ENCODE measurements at places on chromosomes 6 and 20. TPM values are rescaled to one million over a fixed set of nuclear protein-coding genes. Genes with fewer than 3 reads are reported as not detected.

- H3K4me1 ChIP-seq: peaks cover 34% of the 10 kb centered on the region
- H3K36me3 ChIP-seq: peaks cover 6% of the 10 kb centered on the region
- no peak overlapping the region for H3K4me3 ChIP-seq
- no peaks in the 10 kb centered on the region for H3K27me3 ChIP-seq
Measured at GRCh38 chr6:11804135-11804534, 25.5 kb upstream of the ADTRP start.

DNA sequence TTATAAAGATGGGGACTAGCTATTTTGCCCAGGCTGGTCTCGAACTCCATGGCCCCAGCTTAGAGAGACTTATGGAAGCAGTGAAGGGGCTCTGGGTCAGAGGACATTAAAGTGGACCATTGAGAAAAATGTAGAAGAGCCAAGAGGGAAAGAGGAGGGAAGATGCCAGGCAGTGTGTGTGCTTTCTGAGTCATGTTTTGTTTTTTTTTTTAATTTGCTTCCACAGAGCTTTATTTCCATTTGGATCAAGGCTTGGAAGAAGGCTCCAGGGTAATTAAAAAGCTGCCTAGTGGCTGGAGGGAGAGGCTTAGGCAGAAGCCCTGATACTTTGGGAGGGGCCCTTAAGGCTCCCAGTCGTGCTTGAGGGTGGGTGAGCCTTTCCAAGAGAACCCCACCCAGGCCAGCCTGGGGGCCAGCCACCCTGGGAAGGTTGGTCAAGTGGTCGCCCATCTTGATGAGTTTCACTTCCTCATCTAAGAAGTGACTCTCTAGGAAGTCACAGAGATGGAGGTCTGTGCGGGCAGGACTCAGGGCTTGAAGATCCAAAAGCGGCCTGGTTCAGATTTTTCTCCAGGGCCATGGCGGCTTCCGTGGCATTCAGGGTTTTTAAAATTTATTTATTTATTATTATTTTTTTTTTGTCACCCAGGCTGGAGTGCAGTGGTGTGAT is 3.0 kb upstream of the ZNF335 start:
- peaks cover 8% of the 10 kb centered on the region for H3K36me3 ChIP-seq
- no peak for DNase-seq
- peaks cover 22% of the 10 kb centered on the region for H3K4me1 ChIP-seq

DNA sequence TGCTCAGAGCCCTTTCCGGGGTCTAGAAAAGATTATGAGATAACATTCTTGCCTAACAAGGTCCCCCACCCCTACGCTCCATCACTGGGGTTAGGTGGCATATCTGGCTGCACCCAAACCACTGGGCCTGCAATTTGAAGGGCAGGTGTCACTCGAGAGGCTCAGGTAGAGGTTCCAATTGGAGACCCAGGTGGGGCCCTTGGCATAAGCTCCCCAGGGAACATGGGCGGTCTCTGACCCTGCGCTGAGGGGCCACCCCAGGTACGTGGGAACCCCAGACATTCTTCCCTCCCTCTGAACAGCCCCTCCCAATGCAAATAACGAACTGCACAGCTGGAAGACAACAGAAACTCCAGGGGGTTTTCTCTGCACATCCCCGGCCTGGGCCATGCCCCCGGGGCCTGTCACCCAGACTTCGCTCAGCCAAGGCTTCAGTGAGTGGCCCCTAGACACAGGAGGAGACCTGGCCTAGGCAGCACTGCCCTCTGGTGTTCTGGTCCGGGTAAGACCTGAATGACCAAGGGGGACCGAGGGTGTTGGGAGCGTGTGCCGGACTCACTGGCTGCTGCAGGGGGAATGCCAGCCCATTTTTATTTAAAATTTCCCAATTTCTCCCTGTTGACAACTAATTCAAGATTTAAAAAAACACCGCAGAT is 47.5 kb downstream of the DSTN start:
- peaks cover 4% of the 10 kb centered on the region for H3K4me1 ChIP-seq
- no peaks in the 10 kb centered on the region for H3K27me3 ChIP-seq
- no peak overlapping the region for H3K4me3 ChIP-seq
- peak; percentile 51 for DNase-seq
- peaks cover 44% of the 10 kb centered on the region for H3K36me3 ChIP-seq

- DNase-seq: no peak
- H3K27ac ChIP-seq: no peak overlapping the region
- no peaks in the 10 kb centered on the region for H3K4me1 ChIP-seq
- H3K27me3 ChIP-seq: peaks cover 5% of the 10 kb centered on the region
- peaks cover 12% of the 10 kb centered on the region for H3K36me3 ChIP-seq
Measured at GRCh38 chr6:45816674-45817297, 198.9 kb downstream of the CLIC5 start.

DNA sequence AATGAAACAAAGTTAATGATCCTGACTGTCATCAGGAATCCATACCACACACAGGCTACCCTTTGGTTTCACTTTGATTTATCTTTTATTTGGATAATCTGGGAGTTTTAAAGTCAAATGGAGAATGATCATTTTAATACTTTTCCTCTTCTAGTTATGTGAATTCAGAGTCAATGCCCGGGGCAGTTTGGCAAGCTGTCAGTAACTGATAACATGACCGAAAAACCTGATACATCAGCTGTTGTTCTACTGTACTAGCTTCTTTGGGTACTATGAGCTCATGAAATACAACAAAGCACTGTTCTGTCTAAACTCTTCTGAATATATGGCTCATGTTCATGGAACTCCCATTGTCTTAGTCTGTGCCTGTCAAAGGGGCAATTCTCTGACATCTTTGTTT is 30.2 kb downstream of the KLHL31 start:
- DNase-seq: no peak
- no peak overlapping the region for H3K27ac ChIP-seq
- H3K4me3 ChIP-seq: peak overlapping the region; percentile 17

GRCh38 chr6:53916804-53917463 is 122.1 kb downstream of the LRRC1 start:
- H3K27me3 ChIP-seq: no peaks in the 10 kb centered on the region
- peaks cover 48% of the 10 kb centered on the region for H3K36me3 ChIP-seq
- H3K4me3 ChIP-seq: no peak overlapping the region
- H3K27ac ChIP-seq: no peak overlapping the region

DNA sequence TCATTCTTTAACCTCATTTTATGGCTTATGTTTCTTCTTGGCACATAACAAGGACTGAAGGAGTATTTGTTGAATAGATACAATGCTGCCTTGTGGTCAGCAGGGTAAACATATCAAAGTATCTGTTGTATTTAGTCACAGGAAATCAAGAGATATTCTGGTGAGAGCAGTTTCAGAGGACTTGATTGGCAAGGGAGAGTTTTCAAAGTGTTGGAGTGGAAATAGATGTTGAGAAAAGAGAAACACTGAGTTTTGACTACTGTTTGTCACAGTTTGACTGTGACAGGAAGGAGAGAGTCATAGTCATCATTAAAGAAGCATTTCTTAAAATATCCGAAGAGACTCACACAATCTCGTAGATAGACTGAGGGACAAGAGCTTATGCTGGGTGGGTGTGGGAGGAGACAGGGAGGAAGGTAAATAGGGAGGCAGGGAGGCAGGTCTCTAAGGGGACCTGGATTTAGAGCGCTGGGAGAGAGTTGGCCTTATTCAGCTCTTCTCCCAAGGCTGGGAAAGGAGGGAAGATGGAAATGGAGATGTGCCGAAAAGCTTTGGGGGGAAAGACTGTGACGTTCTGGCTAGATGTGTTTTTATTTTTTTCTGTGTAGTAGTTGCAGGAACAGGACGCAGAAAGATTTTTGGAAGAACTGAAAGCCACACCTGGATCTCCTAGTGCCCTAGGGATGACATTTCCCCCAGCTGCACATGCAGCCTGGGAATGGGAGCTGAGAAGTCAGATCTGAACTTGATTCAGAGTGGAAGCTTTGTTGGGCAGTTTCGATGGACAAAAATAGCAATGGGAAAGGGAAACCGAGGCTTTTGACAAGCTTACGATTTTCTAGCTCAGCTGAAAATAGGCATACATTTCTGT is 65.0 kb upstream of the IFNGR1 start:
- H3K4me1 ChIP-seq: no peaks in the 10 kb centered on the region
- no peak for DNase-seq
- H3K4me3 ChIP-seq: no peak overlapping the region
- no peak overlapping the region for H3K27ac ChIP-seq

DNA sequence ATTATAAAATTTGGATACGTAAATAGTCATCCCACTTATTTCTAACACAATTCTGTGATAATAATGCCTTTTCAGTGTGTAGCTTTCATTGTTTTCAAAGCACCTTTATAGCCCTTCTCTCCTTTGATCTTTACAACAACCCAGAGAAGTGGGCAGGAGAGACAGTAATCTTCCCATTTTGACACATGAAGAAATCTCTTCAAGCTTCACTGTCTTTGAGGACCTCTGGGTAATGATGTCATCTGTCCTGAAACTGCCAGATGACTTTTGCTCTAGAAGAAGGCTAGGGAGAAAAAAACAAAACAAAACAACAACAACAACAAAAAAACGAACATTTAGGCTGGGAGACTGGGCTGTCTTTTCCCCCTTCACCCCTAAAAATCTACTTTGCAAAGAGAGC is 203.0 kb downstream of the KCNQ5 start:
- H3K4me3 ChIP-seq: no peak overlapping the region
- H3K4me1 ChIP-seq: peaks cover 25% of the 10 kb centered on the region
- no peaks in the 10 kb centered on the region for H3K36me3 ChIP-seq
- DNase-seq: no peak
- no peaks in the 10 kb centered on the region for H3K27me3 ChIP-seq

- no peaks in the 10 kb centered on the region for H3K4me1 ChIP-seq
- no peak for DNase-seq
- no peaks in the 10 kb centered on the region for H3K27me3 ChIP-seq
- no peak overlapping the region for H3K4me3 ChIP-seq
- no peak overlapping the region for H3K27ac ChIP-seq
Measured at GRCh38 chr6:104014163-104014959, 845.4 kb downstream of the HACE1 start.

DNA sequence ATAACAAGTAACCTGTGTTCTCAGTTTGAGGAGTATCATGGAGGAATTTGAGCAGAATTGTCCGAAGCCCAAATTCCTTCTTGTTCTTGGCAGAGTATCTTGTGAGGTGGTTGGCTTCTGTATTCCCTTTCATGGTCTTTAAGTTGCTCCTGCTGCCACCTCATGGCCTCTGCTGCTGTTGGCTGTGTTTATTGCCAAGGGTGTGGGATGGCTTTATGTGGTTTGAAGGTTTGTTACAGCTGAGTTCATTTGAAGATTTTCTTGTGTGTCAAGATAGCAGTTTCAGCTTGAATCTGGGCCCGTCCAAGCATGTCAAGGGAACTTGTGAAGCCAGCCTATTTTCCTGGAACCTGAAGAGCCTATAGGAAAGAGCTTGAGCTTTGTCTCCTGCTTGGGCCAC is 20.2 kb upstream of the TTK start:
- no peaks in the 10 kb centered on the region for H3K27me3 ChIP-seq
- no peak overlapping the region for H3K4me3 ChIP-seq
- H3K4me1 ChIP-seq: no peaks in the 10 kb centered on the region
- peak; percentile 26 for DNase-seq
- H3K27ac ChIP-seq: no peak overlapping the region

DNA sequence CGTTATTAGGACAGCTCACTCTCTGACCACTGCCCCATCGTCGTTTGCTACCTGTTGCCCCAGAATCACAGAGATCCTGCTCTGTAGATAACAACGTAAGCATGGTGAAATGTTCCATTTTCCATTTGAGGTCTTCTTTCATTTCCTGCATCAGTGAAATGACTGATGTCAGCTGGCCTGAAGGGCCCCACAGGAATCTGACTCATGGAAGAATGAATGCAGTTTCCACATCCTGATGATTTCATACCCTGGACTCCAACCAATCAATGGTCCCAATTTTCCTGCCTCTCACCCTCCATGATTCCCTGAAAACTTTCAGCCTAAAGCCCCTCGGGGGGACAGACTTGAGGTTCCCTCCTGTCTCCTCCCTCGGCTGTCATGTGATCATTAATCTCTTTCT is 394.4 kb upstream of the CDH4 start:
- no peaks in the 10 kb centered on the region for H3K4me1 ChIP-seq
- no peak overlapping the region for H3K27ac ChIP-seq
- peaks cover 5% of the 10 kb centered on the region for H3K36me3 ChIP-seq
- no peak overlapping the region for H3K4me3 ChIP-seq

DNA sequence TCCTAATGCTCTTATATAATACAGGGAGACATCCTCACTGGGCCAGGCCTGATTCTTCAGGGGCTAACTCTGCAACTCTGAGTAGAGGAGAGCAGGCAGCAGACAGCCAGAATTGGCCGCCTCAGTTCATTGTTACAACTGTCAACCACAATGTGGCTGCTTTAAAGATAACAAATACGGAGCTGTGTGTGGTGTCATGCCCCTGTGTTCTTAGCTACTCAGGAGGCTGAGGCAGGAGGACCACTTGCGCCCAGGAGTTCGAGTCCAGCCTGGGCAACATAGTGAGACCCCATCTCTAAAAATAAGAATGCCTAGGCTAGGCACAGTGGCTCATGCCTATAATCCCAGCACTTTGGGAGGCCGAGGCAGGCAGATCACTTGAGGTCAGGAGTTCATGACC is 34.3 kb downstream of the CEP250 start:
- H3K27ac ChIP-seq: no peak overlapping the region
- DNase-seq: no peak
- no peak overlapping the region for H3K4me3 ChIP-seq
- no peaks in the 10 kb centered on the region for H3K27me3 ChIP-seq
- peaks cover 85% of the 10 kb centered on the region for H3K36me3 ChIP-seq

GRCh38 chr20:2544211-2544610 is 7.8 kb downstream of the TMC2 start:
- no peak overlapping the region for H3K27ac ChIP-seq
- H3K36me3 ChIP-seq: no peaks in the 10 kb centered on the region
- H3K27me3 ChIP-seq: peaks cover 91% of the 10 kb centered on the region
- H3K4me3 ChIP-seq: no peak overlapping the region
- H3K4me1 ChIP-seq: no peaks in the 10 kb centered on the region

GRCh38 chr20:56861590-56861989 is 232.5 kb downstream of the TFAP2C start:
- peaks cover 12% of the 10 kb centered on the region for H3K4me1 ChIP-seq
- peaks cover 5% of the 10 kb centered on the region for H3K36me3 ChIP-seq
- peaks cover 52% of the 10 kb centered on the region for H3K27me3 ChIP-seq

DNA sequence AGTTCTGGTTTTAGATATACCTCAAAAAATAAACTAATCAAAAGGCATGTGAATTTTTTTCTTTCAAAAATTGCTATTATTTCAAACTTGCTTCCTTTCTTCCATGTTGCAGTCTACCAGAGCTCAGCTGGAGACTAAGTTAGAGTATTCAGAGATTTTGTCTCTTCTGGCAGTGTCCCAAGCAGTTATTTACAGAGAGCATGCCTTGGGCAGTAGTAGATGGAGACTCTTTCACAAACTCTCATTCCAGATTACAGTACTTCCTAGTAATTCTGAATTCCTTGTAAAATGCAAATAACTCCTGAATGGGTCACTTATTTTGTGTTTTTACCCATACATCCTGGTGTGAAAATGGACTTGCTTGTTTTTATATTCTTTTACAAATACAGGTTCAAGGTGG is 703.4 kb downstream of the EPHA7 start:
- H3K4me1 ChIP-seq: no peaks in the 10 kb centered on the region
- DNase-seq: peak; percentile 22
- H3K27me3 ChIP-seq: no peaks in the 10 kb centered on the region
- no peak overlapping the region for H3K27ac ChIP-seq

The BMP6 gene
- total RNA-seq: 0.56 TPM

The FUT9 gene
- not detected for total RNA-seq

The PRDM1 gene
- total RNA-seq: 12.6 TPM

The OR12D3 gene
- not detected for total RNA-seq
